ENCODE measurements at places on chromosomes 2 and 18.

GRCh38 chr18:37294951-37295350, 270.6 kb downstream of the CELF4 start:
- DNase-seq = peak; percentile 3

- no peak for DNase-seq
Observed at GRCh38 chr2:54879598-54880332, 156.3 kb downstream of the EML6 start.

- DNase-seq = no peak
Observed at GRCh38 chr18:8781671-8782070, 76.3 kb downstream of the MTCL1 start.

DNA sequence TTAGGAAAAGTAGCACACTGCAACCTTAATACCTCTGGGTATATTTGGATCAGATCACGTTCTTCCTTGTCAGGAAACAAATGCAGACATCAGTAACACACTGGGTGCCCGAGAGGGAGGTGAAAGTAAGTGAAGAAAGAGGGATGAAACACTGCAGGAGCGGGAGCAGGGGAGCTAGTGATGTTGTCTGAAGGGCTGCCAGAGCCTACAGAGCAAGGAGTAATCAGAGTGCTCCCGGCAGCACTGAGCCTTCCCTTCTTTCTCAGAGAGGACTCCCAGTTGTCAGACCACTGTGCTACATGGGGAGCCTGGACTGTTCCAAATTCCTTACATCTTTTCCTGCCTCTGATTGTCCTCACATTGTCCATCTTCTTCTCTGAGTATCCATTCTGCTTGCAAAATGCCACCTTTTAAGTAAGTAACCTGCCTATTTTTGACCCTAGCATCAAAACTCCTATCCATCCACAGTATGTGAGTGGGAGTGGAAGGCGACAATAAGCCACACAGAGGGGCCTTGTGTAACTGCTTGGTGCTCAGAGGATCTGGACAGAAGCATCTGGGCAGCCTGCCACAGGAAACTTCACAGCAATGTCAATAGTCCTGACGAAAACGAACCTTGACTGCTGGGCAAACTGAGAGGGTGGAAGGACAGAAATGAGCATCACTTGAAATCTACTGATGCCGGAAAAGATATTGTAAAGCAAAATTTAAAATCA, 10.8 kb upstream of the NAB1 start:
- no peak for DNase-seq

DNA sequence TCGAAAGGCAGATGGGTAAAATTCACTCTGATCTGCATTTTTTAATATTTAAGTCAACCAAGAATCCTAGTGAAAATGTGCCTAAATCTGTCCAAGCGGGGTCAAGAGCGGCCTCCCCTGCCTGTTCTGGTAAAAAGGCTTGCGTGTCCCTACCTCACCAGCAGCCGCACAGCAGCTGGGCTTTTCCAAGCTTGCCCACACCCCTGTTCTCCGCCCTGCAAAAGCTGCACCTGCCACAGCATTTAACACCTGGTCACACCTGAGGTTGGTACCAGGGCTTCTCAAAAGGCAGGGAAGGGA, 25.8 kb upstream of the TMEM182 start:
- DNase-seq = no peak

DNA sequence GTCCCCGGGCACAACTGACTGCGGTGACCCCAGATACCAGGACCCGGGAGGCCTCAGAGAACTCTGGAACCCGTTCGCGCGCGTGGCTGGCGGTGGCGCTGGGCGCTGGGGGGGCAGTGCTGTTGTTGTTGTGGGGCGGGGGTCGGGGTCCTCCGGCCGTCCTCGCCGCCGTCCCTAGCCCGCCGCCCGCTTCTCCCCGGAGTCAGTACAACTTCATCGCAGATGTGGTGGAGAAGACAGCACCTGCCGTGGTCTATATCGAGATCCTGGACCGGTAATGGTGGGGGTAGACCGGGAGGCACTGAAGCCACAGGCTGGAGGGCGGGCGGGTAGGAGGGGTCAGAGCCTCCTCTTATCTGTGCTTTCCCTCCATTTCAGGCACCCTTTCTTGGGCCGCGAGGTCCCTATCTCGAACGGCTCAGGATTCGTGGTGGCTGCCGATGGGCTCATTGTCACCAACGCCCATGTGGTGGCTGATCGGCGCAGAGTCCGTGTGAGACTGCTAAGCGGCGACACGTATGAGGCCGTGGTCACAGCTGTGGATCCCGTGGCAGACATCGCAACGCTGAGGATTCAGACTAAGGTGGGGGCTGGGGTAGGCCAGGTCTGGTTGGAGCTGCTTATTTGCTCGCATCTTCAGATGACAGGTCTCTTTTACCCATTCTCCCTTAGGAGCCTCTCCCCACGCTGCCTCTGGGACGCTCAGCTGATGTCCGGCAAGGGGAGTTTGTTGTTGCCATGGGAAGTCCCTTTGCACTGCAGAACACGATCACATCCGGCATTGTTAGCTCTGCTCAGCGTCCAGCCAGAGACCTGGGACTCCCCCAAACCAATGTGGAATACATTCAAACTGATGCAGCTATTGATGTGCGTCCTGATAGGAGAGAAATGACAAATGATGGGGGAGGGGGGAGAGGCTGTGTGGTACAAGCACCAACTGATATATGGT, 780 bp downstream of the HTRA2 start:
- DNase-seq = no peak

- DNase-seq = no peak
Observed at GRCh38 chr2:174044556-174044955, 79.4 kb upstream of the SP3 start.

All from fibroblast of skin of right quadriceps (primary cell).